H1 (cell line): ENCODE measurements at places on chromosomes 12 and 14.

DNA sequence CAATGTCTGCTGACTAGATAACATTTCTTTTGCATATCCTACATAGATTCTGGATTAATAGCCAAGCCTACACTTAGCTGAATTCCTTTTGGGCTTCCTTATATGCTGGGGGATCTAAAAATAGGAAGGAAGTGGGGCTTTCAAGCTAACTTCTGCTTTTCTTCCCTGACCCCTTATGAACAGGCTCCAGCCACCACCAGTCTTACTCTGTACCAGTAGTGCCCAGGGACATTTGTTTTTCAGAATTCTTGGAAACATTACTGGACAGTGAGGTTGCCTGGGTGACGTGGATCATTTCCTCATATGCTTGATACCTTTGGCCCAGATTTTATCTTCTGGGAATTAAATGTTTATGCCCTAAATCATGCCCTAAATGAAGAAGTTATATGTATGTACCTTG lies 55.9 kb upstream of the SRRM4 start:
- no peak for DNase-seq

DNA sequence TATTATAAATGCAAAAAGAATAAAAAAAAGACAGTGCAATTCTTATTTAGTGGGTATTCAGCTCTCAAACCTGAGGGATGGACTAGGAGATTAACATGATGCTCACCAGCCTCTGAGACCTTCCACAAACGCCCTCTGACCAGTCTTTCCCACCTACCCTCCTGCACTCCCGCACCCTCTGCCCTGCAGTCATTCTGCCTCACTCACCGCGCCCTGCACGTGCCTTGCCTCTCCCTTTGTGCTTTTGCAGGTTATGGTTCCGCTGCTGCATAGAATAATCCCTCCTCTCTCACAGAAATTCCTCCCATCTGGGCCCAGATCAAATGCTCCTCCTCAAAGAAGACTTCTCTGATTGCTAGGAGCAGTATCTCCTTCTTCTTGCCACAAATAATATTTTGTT lies 28.5 kb upstream of the TMCC3 start:
- DNase-seq = no peak

- DNase-seq = no peak
These were observed 150.2 kb upstream of the C14orf180 start for GRCh38 chr14:104429291-104429861.

- DNase-seq = no peak
These were observed 89.0 kb downstream of the SETD3 start for GRCh38 chr14:99391671-99392070.

GRCh38 chr12:68890701-68891113 lies 42.3 kb downstream of the CPM start:
- no peak for DNase-seq

- DNase-seq = no peak
These were observed 10.4 kb upstream of the SAMD4A start for GRCh38 chr14:54556535-54556934.

GRCh38 chr14:31025367-31026076 lies at the start of gene AP4S1:
AP4S1 (plus strand) TSS chr14:31025649; CDS start chr14:31066197, 40,548 bp downstream.
- no peak for DNase-seq

- DNase-seq = no peak
These were observed 14.2 kb downstream of the AMN1 start for GRCh38 chr12:31714406-31715271.
